ENCODE measurements at places on chromosomes 5 and 9.

- DNase-seq, result peak; percentile 57
Observed at GRCh38 chr5:140351609-140352334, 5.4 kb upstream of the HBEGF start.

- DNase-seq, result no peak
Observed at GRCh38 chr9:68851657-68852056, 146.6 kb downstream of the PIP5K1B start.

- DNase-seq, result no peak
Observed at GRCh38 chr9:112495614-112496013, 9.0 kb downstream of the KIAA1958 start.

DNA sequence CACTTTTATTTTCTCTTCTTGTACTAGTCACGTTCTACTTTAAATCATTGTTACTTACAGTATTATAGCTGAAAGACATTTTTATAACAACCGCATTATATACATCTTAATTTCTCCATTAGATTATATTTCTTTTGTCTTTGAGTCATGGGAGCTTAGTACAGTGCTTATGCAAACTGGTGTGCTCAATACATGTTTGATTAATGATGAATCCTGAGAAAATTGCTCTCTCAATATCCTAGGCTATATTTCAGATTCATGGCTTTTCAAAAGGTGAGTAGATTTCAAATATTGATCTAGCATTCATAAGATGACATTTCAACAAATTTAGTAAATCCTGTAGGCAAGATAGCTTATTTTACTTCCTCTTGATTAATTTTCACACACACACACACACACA lies 102.2 kb upstream of the FST start:
- DNase-seq, result no peak

- DNase-seq, result no peak
Observed at GRCh38 chr5:123992641-123993040, 480.7 kb downstream of the CSNK1G3 start.

DNA sequence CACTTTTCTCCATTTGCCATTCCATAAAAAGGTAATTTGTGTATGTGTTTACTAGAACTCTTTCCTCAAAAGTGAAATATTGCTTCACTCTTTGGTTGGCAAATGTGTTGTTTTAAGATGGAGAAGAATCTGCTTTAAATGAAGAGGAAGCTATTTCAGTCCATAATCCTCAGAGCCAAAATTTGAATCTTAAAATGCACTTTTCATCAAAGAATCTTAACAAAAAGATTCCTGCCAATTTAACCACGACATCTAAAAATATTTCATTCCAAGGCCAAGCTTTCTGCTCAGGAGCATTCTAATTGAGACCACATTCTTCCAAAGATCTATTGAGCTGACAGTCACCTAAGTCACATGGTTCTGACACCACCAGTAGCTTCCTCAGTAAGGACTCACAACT lies 7.5 kb downstream of the GABRB2 start:
- no peak for DNase-seq

GRCh38 chr5:108560581-108560980 lies 178.7 kb upstream of the FBXL17 start:
- no peak for DNase-seq

GRCh38 chr5:43193894-43194265 lies 1.9 kb downstream of the NIM1K start:
- DNase-seq, result no peak

DNA sequence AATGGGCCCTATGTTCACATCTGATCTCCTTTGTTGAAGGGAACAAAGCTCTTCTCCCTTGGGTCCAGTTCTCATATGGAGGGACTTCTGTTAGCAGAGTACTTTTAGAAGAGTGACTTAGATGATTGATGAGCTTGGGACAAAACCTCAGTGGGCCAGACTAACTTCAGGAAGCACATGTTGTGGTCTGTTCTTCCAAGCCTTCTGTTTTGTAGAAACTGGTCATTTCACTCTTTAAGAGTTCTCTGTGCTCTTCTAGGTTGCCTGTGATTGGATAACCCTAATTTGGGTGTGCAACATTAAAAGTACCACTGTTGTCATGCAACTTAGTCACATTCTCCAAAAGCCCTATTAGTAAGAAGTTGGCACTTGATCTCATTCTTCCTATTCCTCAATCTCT lies 183.5 kb upstream of the ACO1 start:
- DNase-seq, result no peak
